ENCODE measurements at places on chromosomes 1 and 21.

DNA sequence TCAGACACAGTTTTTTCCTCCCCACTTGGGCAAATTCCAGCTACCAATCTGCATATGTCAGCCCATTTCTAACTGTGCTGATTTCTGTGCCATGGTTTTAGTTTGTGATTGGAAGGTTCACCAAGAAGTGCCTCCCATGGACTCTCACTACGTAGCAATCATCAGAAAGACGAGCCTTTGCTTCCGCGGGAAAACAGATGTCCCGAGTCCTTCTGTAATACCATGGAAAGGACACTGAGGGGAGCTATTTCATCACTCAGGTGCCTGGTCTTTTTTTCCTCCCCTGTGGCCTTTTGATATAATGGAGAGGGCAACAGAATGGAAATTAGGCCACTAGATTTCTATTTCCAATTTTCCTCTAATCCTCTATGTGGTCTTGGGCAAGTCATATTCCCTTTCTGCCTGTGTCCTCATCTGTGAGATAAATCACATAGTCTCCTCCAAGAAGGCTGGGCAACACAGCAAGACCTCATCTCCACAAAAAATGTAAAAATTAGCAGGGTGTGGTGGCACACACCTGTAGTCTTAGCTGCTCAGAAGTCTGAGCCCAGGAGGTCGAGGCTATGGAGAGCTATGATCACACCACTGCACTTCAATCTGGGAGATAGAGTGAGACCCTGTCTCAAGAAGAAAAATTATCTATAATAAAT, 24.8 kb downstream of the LEMD1 start:
- peak; percentile 45 for DNase-seq

- DNase-seq = no peak
These were observed 37.0 kb downstream of the F3 start for GRCh38 chr1:94504601-94505000.

GRCh38 chr1:156749419-156750118, 1.9 kb downstream of the HDGF start:
- no peak for DNase-seq

GRCh38 chr1:214615871-214616270, 12.9 kb downstream of the CENPF start:
- no peak for DNase-seq
